ENCODE measurements at places on chromosomes 5 and 9.

- no peak for DNase-seq
Observed at GRCh38 chr5:155089643-155090042, 76.1 kb downstream of the KIF4B start.

GRCh38 chr5:34709861-34710673 lies 53.9 kb downstream of the RAI14 start:
- no peak for DNase-seq

DNA sequence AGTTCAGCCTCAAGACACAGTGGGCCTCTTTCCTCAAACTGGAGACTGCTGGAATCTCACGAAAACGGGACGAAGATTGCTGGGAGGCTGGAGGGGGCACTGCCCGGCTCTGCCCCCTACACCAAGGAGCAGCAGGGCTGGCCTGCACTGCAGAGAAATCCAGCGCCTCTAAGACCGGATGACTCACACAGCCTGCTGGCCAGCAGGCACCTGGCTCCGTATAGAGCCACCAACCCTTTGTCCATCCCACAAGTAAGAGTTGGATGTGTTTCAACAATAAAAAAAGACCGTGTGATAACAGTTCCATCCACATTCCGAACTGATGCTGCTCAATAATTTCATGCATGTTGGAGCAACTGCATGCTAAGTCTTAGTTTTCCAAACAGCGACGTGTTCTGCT lies 11.5 kb downstream of the CCDC127 start:
- no peak for DNase-seq

- DNase-seq, result no peak
Observed at GRCh38 chr9:35714579-35715252, 17.3 kb downstream of the TLN1 start.

- DNase-seq, result no peak
Observed at GRCh38 chr5:57632937-57633336, 150.3 kb upstream of the ACTBL2 start.

- DNase-seq, result no peak
Observed at GRCh38 chr9:34964458-34964857, 6.4 kb downstream of the PHF24 start.

DNA sequence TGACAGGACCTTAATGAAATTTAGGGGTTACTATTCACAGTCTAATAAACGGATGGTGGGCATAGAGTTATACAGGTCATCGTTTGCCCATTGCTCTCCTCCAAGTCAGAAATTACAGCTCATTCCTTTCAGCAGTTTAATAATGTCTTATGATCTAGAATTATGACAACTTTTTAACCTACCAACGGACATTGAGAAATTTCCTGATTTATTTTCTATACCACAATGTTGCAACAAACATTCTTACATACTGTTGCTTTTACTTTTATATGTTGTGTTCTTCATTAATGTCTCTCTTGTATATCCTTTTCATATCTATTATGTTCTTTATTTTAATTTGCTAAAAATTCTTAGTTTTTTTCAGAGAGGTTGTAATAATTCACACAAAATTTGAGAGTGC lies 152.8 kb upstream of the PRLR start:
- DNase-seq, result no peak

DNA sequence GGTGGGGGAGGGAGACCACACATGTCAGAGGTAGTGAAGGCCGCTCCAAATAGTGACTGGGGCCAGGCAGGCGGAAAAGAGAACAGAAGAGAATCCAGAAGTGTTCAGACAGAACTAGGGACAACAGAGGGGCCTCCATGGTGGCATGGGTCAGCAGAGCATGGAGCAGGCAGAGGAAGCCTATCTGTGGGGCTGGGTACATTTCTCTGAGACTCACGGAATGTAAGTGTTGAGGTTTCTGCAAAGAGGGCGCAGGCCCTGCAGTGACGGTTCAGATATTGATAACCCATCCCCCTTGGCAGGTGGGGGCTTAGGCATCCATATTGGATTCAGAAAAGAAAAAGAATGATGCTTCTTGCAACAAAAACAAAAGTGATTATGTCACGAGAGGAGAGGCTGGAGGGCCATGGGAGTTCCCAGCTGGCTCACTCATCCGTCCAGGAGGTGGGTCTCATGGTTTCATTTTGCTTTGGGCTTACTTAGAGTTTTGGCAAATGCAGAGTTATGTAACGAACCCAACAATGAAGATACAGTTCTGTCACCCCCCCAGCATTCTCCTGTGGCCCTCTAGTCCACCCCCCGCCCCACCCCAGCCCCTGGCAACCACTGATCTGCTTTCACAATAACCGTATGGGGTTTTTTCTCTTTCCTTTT lies 5.4 kb upstream of the RMND5B start:
- no peak for DNase-seq

GRCh38 chr5:79133121-79133656 lies 21.6 kb downstream of the BHMT start:
- DNase-seq, result no peak

DNA sequence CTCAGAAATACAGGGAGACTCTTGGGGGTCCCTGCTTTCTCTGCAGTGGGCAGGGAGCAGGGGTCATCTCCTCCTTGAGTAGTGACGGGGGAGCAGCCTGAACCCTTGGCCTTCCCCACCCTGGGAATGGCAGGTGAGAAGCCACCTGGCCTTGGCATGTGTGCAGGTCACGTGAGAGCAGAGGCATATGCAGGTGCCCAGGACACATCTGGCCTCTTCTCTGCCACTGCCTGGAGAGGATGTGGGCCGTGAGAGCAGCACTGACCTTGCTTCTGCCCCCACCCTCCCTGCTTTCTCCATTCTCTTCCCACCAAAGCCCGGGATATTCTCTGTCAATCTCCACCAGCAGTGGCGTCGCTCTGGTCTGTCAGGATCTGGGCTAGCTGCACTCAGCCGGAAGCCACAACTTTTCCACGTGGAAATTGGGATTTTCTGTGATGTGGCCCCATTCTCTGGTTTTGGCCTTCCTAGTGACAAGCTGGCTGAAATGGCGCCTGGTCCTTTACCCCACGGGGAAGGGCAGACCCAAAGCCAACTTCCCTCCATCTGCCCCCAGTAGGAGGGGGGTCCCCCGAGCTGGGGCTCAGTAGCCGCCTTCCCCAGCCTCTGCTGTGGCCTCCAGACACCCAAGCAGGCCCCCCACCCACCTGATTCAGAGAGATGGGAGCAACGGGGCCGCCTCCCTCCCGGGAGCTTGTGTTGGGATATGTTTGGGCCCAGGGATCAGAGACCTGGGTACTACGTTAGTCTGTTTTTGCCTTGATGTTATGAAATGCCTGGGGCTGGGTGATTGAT lies 70.4 kb upstream of the FCN1 start:
- DNase-seq, result no peak

GRCh38 chr9:115884846-115885245 lies 268.7 kb upstream of the PAPPA start:
- DNase-seq, result no peak

- DNase-seq, result no peak
Observed at GRCh38 chr5:75168026-75168735, 68.5 kb downstream of the ANKRD31 start.

DNA sequence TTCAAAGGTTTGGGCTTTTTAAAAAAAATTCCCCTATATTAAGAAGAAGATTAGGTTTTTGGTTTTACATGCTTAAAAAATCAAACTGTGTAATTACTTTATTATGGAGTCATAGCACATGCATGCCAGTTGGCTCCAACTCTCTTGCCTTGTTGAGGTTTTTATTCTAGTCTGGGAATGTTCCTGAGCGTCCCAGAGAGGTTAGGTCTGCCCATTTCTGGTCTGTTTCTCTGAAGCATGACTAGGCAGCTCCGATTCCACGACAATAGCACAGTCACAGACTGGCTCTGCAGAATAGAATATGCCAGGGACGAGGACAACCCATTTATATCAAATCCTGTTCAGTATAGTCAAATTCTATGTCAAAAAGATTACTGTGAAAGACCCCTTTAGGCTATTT lies 217.0 kb downstream of the PCSK5 start:
- no peak for DNase-seq

GRCh38 chr9:69599232-69599971 lies 72.8 kb downstream of the APBA1 start:
- DNase-seq, result no peak

DNA sequence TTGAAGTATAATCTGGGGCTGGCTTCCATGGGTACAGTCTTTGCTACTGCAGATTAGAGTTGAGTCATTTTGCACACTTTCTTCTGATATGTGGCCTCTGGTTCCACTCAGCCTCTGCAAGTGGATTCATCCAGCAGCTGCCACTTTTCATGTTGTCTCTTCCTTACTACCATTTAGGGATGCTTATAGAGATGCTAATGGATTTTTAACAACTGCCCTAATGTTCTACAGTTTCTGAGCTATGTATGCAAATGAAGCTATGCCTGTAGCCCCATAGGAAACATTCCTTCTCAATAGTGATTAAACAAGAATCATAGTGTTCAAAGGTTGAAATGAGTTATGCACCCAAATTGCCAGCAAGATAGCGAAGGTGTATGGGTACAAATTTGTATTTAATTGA lies 456.0 kb upstream of the ITGA1 start:
- DNase-seq, result no peak

GRCh38 chr9:120690372-120690771 lies 23.9 kb downstream of the MEGF9 start:
- DNase-seq, result no peak

- DNase-seq, result no peak
Observed at GRCh38 chr5:164966611-164967010, 1461.2 kb downstream of the MAT2B start.

- no peak for DNase-seq
Observed at GRCh38 chr5:157596487-157596886, 20.9 kb upstream of the ADAM19 start.

- DNase-seq, result no peak
Observed at GRCh38 chr5:1463326-1464095, 18.3 kb upstream of the SLC6A3 start.

DNA sequence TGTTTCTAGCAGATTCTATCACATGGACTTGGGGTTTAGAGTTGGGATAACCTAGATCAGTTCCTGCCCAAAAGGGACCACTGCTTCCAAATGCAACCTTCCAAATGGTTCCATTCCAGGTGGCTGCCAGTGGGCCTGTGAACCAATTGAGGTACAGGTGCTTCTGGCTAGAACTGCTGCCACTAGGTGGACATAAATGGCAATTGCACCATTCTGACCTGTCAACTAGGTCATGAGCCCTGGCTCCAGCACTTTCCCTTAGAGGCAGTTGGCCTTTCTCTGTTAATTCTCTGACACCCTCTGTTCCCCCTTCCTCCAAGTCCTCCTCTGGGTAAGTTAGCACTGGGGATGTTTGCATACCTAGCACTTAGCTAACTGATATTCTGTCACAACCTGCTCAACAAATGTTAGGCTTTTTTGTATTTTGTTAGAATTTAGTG lies 16.6 kb upstream of the HEMGN start:
- peak; percentile 30 for DNase-seq

DNA sequence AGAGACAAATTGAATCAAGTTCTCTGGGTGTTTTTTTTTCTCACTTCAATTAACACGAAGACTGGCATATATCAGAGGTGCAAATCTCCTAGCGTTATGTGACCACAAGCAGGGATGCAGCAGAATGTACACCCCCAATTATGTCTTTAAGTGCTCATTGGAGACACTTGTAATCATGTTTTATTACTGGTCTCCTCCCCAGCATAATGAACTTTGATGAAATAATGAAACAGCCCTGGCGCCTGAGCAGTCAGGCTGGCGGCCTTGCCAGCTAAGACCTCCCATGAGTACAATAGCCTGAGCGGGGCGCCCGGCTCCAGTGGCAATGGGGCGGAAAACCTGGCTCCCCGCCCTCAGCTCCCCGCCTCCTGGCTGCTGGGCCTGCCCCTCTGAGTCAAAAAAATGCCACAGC lies 209.4 kb upstream of the MSX2 start:
- DNase-seq, result no peak

DNA sequence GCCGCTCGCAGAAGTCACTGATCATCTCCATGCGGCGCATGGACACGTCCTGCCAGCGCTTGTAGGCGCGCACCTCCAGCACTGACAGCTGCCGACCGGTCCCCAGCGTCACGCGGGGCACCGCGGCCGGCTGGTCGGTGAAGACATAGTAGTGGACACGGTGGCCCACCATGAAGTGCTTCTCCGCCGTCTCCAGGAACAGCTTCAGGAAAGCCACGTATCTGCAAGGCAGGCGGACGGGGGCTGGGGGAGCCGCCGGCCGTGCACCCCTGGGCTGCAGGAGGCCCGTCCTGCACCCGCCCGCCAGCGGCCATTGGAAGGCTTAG lies 18.9 kb downstream of the ABO start:
- DNase-seq, result no peak

- DNase-seq, result no peak
Observed at GRCh38 chr9:134590240-134591081, 51.1 kb upstream of the COL5A1 start.

DNA sequence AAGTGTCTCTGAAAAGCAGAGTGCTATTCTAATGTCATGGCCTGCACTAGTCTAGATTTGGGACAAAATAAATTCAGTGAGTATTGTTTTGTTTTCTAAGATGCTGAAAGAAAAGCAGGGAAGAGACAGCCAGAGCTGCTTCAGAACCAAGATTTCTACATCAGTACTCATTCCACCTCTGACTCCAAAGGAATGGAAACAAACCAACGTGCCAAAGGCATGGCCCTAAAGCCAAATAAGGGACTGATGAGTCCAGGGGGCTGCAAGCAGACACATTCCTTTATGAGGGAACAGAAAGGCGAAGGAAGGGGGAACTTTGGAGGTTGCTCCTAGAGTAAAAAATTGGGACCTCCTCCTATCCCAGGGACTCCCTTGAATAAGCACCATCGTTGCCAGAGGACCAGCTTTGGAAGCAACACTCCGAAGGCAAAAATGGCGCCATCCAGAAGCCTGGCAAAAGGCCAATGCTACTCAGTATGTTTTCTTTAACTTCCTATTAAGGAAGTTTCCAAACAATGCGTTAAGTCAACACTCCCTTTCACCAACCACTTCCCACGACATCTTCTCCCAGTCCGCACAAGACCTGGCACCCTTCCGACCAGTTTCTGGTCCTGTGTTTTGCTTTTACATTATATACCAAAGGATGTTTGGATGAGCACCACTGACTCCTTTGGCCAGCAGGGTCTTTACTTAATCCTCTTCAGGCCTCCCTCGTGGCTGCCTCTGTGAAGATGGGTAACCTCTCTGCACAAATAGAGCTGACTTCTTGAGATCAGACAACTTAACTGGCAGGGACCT lies 31.6 kb downstream of the ADAM19 start:
- no peak for DNase-seq

DNA sequence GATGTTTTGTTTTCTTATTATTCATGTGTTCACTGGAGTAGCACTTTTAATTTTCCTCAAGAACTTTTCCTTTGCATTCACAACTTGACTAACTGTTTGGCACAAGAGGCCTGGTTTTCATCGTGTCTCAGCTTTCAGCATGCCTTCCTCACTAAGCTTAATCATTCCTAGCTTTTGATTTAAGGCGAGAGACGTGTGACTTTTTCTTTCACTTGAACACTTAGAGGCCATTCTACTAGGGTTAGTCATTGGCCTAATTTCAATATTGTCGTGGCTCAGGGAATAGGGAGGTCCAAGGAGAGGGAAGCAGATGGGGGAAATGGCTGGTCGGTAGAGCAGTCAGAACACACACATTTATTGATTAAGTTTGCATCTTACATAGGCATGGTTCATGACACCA lies 94.0 kb downstream of the ZNF462 start:
- DNase-seq, result no peak

- no peak for DNase-seq
Observed at GRCh38 chr9:130421802-130422276, 22.9 kb upstream of the ASS1 start.

GRCh38 chr5:58133216-58133615 lies 326.7 kb downstream of the PLK2 start:
- no peak for DNase-seq

Data from T-cell (primary cell).